Kidney epithelial cell (primary cell): ENCODE measurements at places on chromosomes 4 and X. TPM values are rescaled to one million over a fixed set of nuclear protein-coding genes. Genes with fewer than 3 reads are reported as not detected.

WDR19 gene
- 24.8 and 26.3 TPM in 2 replicates for total RNA-seq

CXCR3 gene
- not detected in 2 replicates for total RNA-seq

MAGEB4 gene
- total RNA-seq: not detected in 2 replicates

BANK1 gene
- 0.96 and 1.8 TPM in 2 replicates for total RNA-seq

PTTG2 gene
- not detected in 2 replicates for total RNA-seq

MAGEA11 gene
- total RNA-seq: not detected in 2 replicates

PDCL2 gene
- not detected in 2 replicates for total RNA-seq

DSPP gene
- total RNA-seq: not detected in 2 replicates

HHIP gene
- total RNA-seq: 0.27 and 0.54 TPM in 2 replicates

SORCS2 gene
- total RNA-seq: 1.4 and 8.1 TPM in 2 replicates

FRMPD3 gene
- 0.04 TPM in 1 of 2 replicates, not detected in the other for total RNA-seq

ZAR1 gene
- total RNA-seq: not detected in 2 replicates

TMEM144 gene
- total RNA-seq: 8.4 and 12.2 TPM in 2 replicates

SPANXA1 gene
- total RNA-seq: 0.41 TPM in 1 of 2 replicates, not detected in the other

F8A2 gene
- 1.0 TPM in 1 of 2 replicates, not detected in the other for total RNA-seq

SMIM43 gene
- not detected in 2 replicates for total RNA-seq

DNAAF6 gene
- total RNA-seq: not detected in 2 replicates

INPP4B gene
- total RNA-seq: 10.9 and 11.6 TPM in 2 replicates

ZNF630 gene
- total RNA-seq: 0.75 and 2.8 TPM in 2 replicates

RNF128 gene
- total RNA-seq: 0.33 and 1.8 TPM in 2 replicates

XPNPEP2 gene
- not detected in 2 replicates for total RNA-seq

TREX2 gene
- total RNA-seq: 1.1 TPM in 1 of 2 replicates, not detected in the other

SUPT20HL2 gene
- total RNA-seq: not detected in 2 replicates

SSX4 gene
- not detected in 2 replicates for total RNA-seq

PAGE2B gene
- total RNA-seq: not detected in 2 replicates

ARMCX1 gene
- total RNA-seq: 16.6 and 18.3 TPM in 2 replicates

COX18 gene
- total RNA-seq: 29.8 and 33.8 TPM in 2 replicates

ETDA gene
- not detected in 2 replicates for total RNA-seq

NUP62CL gene
- 1.6 and 1.8 TPM in 2 replicates for total RNA-seq

FAM200B gene
- 25.7 and 42.1 TPM in 2 replicates for total RNA-seq

PABPC4L gene
- total RNA-seq: 0.75 and 1.1 TPM in 2 replicates

ACE2 gene
- total RNA-seq: 0.14 TPM in 1 of 2 replicates, not detected in the other

TRIM61 gene
- 2.1 and 4.5 TPM in 2 replicates for total RNA-seq

LRAT gene
- total RNA-seq: 1.1 and 1.2 TPM in 2 replicates

BMX gene
- total RNA-seq: not detected in 2 replicates

CLDN34 gene
- not detected in 2 replicates for total RNA-seq

SULT1E1 gene
- not detected in 2 replicates for total RNA-seq
